ENCODE measurements at places on chromosomes 13 and 19.

- no peak for DNase-seq
Observed at GRCh38 chr13:94716016-94716415, 3.7 kb upstream of the SOX21 start.

DNA sequence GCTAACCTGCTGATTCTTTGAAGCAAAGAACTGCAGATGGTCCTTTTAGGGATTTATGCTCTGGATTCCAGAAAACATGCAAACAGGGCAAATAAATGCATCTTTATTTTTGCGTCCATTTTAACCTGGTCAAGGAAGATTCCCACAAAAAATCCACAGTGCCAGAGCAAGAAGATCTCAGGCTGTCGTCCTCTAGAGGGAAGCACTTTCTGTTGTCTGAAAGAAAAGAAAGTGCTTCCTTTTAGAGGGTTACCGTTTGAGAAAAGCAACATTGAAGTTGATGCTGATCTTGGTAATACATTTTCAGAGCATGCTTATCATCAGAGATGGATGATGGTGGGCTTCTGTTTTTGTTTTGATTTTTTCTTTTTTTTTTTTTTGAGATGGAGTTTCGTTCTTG is 75.5 kb downstream of the DPRX start:
- DNase-seq, result no peak

DNA sequence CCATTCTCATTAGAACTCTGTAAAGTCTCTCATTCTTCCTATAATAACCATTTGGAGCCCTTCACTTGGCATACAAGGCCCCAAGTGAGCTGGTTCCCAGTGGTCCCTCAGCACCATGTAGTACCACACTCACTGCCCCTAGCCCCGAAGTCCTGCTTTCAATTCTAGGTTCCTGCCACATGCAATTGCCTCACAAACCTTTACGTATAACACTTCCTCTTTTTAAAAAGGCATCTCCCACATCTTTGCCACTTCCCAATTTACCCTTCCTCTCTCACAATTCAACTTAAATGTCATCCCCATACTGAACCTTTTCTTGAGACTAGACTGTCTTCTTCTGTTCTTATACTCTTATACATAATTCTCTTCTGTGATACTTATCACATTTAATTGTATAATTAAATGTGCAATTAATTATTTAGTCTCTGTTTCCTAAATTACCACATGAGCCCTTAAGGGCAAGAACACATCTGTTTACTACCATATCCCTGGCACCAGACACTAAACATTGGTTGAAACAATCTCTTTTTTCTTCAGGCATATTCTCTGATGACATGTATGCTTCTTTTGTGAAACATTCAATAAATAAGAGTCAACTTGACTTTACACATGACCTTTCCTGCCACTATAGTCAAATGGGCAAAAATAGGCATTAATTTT is 304.0 kb downstream of the SPRY2 start:
- DNase-seq, result peak; percentile 18

GRCh38 chr13:94416454-94417080 is 62.9 kb downstream of the DCT start:
- peak; percentile 40 for DNase-seq

GRCh38 chr13:91904005-91904404 is 505.6 kb downstream of the GPC5 start:
- no peak for DNase-seq

GRCh38 chr13:47420020-47420419 is 523.2 kb upstream of the HTR2A start:
- DNase-seq, result no peak

GRCh38 chr19:960020-960419 is 24.1 kb upstream of the WDR18 start:
- no peak for DNase-seq

DNA sequence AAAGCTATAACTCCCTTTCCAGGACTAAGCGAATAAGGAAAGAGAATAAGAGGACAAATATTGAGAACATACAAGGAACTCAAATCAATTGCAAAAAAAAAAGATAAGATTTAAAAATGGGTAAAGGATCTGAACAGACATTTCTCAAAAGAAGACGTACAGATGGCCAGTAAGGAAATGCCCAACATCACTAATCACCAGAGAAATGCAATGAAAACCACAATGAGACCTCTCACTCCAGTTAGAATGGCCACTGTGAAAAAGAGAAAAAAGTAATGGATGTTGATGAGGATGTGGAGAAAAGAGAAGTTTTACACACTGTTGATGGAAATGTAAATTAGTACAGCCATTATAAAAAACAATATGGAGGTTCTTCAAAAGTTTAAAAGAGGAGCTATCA is 63.8 kb downstream of the VWA8 start:
- DNase-seq, result no peak

- no peak for DNase-seq
Observed at GRCh38 chr19:12838182-12838885, at the start of gene MAST1. Gene MAST1 (plus strand): TSS chr19:12838515. CDS start chr19:12838573, 58 bp downstream.

DNA sequence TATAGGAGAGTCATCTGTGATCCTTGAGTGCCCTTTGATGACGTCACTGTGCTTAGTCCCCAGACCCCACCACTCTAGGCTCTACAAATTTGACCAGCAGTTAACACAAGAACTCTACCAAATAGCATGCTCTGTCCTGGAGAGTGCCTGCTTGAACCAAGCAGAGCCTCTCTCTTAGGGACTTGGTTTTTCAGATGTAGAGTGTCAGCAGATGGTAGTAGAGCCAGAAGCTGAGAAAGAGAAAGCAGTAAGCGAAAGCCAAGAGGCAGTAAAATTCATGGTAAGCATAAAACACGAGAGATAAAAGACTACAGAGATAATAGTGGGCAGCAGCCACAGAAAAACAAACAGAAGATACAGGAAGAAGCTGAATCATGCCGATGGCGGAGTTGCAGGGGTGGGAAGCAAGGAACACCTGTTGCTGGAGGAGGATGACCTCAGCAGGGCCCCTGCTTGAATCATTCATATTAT is 193.3 kb downstream of the SLC7A1 start:
- DNase-seq, result no peak

GRCh38 chr13:22286338-22286737 is 615.5 kb downstream of the FGF9 start:
- no peak for DNase-seq

- DNase-seq, result peak; percentile 72
Observed at GRCh38 chr19:18274219-18274780, at the start of gene IQCN. Gene IQCN (minus strand): TSS chr19:18274452. CDS start chr19:18269478, 4,974 bp downstream.

- DNase-seq, result peak; percentile 67
Observed at GRCh38 chr19:57465680-57466381, 8.9 kb upstream of the VN1R1 start.

GRCh38 chr19:15426485-15427349 is 7.9 kb upstream of the AKAP8L start:
- no peak for DNase-seq

DNA sequence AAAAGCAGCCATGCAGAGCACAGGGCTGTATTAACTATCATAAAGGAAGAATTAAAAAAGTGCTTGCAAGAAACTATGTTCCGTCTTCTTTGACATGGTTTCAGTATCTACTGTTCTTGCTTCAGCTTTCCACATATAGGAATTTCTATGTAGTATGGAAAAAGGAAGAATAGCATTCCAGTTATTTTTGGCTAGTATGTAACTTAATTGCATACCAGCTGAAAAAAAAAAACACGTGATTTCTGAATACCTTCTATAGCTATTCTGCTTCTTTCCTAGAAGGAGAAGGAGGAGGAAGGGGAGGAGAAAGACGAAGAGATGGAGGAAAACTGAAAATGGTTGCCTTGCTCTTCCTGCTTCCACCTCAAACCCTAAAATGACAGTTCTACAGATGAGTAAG is 619.0 kb downstream of the KCTD12 start:
- peak; percentile 23 for DNase-seq

DNA sequence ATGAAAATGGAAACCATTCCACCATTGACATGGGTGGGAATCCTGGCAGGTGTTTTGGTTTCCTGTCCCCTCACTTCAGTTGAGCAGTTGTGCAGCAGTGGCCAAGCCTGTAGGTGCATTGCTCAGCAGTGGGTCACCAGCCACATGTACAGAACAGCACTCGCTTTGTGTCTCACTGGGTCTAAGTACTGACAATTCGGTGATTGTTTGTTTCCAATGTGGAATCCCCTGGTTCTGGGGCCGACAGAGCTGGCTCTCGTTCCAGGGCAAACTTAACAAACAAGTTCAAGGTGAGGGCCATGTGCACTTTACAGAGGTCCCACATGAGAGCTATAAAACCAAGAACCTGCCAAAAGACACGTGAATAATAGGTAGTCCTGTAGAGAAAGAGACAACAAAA is 54.1 kb upstream of the SPATA13 start:
- no peak for DNase-seq

DNA sequence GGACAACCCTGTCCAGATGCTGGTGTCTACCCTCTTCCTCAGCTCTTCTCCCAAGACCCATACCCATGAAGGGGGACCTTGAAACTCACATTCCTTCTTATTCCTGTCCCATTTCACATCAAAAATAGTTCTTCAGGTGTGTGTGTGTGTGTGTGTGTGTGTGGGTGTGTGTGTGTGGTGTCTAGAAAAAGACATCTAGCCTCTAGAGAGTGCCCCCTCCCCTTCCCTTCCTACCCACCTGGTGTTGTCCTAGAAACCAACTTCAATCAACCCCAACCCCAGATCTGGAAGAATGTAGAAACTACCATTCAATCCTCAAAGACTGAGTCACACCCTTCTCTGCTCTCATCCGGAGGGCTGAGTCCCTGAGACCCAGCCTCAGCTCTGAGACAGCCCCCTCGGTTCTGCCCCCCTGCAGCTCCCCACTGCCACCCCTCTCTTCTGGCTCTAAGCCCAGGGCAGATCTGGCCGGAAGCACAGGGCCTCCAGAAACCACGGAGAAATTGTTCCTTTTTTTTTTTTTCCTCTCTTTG is 3.5 kb downstream of the KCNN4 start:
- no peak for DNase-seq

DNA sequence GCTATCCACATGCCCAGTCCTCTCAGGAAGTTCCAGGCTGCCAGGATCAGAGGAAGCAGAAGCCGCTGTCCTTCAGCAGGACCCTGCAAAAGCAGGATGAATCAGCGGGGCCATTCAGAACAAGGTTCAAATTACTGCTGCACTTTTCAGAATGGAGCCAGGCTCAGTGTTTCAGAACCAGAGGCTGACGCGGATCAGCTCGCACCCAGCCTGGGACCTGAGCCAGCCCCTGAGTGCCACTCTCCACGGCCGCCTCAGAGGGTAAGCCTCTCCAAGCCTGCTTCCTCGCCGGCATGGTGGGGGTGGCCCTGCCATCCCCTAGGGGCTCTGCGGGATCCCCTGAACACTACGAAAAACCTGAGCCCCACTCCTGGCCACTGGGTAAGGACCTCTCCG is 24.7 kb downstream of the RASA3 start:
- DNase-seq, result no peak

GRCh38 chr19:49554701-49555181 is 25.6 kb downstream of the NOSIP start:
- peak; percentile 34 for DNase-seq

DNA sequence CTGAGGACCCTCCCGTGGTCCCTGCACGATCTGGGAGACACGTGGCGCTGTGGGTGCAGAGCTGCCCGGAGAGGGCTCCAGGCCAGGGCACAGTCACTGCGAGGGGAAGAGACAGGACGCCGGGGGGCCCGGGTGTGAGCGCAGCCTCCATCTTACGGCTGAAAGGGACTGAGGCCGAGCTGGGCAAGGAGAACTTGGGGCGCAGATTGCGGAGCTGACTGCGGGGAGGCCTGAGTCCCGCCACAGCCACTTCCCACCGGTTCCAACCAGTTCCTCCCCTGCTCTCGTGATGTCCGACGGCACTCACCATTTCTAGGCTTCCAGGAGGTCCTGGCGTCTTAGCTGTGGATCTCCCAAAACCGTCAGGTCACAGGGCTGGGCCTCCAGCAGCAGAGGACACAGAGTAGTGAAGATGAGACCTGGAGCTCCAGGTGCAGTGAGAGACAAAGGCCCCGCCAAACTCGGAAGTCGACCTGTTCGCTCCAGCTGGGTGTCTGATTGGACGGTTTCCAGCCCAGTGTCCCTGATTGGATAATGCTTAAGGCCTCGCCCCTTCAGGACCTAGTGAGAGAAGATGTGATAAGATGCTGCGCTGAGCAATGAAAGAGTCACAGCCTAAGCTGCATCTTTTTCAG is 4.8 kb upstream of the ZNF253 start:
- DNase-seq, result peak; percentile 59

DNA sequence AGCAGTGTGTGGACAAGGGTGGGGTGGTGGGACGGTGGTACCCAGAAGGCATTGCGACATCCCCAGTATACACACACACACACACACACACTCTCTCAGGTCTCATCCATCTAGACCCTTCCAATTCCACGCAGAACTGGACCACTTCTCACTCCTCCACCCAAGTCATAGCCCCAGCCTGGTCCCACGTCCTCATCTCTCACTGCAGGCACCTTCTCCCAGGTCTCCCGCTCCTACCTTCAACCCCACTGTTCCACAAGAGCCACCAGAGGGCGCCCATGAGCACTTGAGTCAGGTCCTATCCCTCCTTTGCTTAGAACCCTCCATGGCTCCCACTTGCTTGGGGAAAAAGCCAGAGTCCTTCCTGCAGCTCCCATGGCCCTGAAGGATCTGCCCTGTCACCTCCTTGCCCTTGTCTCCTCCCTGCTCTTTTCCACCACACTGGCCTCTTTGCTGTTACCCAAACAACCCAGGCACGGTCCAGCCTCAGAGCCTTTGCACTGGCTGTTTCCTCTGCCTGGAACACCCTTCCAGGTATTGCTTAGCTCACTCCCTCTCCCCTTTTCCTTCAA is 62.6 kb downstream of the IER2 start:
- peak; percentile 95 for DNase-seq

GRCh38 chr19:11196406-11197287 is 698 bp downstream of the KANK2 start:
- no peak for DNase-seq

DNA sequence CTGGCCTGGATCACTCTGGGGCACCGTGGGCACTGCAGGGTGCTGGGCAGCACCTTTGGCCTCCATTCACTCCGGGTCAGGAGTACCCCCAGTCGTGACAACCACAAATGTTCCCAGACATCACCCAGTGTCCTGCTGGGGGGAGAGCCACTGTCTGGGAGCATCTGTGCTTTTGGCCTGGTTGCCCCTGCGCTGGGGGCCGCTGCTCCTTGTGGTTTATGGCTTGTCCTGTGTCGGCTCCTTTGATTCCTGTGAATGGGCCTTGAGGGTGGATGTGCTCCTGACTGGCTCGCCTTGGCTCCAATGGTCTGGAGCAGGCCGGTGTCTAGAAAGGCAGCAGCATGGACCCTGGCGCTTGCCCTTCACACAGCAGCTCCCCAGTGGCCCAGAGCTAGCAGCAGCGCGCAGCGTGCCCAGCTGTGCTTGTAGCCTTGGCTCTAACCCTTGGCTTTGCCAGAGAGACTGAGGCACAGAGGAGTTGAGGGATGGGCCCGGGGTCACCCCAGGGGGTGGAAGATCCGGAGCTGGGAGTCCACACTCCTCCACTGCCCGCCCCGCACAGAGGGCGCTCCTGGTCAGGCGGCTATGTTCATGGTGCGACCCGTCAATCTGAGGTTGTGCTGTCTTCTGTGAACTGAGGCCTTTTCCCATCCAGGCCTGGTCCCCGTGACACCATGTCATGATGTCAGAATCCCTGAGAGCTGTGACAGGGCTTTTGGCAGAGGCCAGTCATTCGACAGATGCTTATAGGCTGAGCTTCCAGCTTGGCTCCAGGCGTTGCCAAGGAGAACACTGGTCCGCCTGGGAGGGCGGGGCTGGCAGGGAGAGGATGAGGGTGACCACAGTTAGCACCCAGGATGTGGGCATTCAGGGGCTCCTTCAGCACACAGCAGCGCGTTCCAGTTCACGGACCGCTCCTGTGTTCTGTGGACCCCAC is 4.1 kb downstream of the DAZAP1 start:
- DNase-seq, result peak; percentile 26

GRCh38 chr19:56076498-56076897 is 44.6 kb downstream of the ZNF787 start:
- DNase-seq, result peak; percentile 85
